ENCODE measurements at places on chromosomes 2 and 18.

DNA sequence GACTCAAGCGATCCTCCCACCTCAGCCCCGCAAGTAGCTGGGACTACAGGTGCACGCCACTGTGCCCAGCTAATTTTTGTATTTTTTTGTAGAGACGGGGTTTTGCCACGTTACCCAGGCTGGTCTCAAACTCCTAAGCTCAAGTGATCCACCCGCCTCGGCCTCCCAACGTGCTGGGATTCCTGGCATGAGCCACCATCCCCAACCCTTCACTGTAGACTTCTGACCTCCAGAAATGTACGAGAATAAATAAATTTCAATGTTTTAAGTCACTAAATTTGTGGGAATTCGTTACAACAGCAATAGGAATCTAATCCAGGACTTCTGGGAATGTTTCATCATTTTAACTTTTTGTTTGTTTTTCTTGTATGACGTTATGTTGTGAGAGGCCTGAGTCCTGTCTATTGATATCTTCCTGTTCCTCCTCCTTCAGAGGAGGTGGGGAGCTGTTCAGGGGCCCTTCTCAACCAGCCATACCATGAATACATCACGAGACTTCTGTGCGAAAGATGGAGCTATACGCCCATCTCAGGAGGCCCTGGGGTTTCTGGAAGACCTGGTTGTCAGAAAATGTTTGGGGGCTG is 40.0 kb downstream of the TEX44 start:
- no peak for DNase-seq

DNA sequence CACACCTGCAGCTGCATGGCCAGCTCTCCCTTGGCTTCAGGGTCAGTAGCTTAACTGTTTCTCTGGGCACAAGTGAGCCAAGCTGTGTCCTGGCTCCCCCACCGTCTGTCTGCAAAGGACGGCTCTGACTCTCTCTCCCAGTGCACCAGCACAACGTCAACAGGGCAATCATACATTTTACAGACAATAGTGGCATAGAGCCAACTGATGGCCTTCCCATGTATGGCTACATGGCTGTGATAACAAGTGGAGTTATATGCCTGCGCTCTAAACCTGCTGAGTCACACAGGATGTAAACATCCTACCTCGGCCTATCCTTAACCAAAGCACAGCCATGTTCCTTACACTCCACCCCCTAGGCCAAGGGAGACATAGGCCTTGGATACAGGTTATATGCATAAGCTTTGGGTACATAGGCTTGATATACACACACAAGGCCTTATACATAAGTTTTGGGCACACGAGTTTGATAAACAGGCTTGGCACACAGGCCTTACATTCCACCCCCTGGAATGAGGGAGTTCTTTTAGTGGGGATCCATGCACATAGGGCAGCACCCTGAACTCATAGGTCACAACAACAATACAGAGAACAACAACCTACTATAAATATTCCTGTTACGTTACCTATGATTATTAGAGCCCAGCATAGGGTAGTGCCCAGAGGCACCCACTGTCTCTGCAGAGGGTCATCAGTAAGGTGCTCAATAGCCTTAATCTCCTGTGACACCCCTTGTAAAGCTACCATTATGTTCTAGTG is 17.7 kb downstream of the PHOSPHO2 start:
- DNase-seq: no peak

DNA sequence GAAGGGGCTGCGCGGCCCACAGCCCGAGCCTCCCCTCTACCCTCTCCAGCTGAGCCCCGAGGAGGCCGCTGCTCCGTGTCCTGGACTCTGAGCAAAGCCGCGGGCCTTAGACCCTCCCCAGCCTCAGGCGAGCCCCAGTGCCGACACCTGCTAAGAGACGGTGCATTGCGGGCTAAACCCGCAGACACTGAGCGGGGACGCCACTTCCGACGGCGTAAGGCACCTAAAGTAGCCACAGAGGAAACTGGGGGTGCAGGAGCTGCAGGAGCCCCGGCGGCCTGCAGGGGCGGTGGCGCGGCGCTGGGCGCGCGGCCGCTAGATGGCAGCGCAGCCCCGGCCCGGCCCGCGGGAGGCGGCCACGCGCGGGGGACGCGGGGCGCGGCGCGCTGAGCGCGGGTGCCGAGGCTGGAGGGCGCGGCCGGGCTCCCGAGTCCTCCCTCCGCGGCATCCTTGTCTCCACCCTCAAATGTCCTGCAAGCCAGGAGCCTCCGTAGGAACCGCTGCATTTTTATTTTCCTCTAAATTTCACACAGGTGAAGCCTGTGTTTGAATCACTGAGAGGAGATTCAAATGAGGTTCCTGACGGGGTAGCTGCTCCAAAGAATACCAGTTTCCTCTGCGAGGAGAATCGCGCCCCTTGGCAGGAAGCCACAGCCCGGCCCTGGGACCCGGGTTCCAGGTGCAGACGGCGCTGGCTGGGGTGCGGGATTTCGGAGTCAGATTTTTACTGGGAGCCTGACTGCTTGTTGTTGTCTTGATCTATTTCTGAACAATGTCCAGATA is 650.5 kb downstream of the GALR1 start:
- DNase-seq: peak; percentile 20

DNA sequence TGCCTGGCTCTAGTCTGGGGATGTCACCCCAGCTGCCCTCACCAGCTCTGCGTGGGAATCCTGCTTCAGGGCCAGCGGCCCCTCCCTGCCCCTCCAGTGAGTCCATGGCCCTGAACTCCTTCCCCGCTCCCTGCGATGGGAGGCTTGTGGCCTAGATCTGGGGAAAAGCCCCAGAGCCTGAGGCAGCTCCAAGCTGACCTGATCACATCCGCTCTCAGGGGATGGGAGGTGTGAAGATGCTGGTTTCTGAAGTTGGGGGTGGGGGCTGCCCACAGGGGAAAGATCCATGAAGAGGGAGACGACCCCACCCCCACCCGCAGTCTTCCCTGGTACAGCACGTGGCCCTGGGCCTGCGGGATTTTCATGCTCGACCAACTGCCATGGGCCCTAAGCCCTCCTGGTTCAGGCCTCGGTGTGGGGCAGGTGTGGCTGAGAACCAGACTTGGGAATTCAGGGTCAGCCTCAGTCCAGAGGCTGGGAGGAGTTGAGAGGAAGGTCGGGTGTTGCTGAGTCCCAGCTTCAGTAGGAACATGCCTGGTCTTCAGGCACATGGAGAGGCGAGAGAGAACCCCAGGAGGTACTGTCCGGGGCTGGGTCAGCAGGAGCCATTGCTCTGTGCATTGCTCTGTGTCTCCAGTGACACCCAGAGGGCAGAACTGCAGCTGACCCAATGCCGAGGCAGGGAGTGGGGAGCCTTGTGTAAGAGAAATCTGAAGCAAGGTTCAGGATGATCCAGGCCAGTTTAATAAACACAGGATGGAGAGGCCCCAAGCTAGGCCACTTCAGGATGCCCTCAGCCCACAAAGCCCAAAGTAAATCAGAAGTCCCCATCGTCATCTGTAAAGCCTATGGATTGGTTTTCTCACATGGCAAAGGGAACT is 115.1 kb downstream of the CAPN13 start:
- no peak for DNase-seq

- DNase-seq: no peak
Measured at GRCh38 chr18:10899481-10899880, 249.9 kb downstream of the PIEZO2 start.

DNA sequence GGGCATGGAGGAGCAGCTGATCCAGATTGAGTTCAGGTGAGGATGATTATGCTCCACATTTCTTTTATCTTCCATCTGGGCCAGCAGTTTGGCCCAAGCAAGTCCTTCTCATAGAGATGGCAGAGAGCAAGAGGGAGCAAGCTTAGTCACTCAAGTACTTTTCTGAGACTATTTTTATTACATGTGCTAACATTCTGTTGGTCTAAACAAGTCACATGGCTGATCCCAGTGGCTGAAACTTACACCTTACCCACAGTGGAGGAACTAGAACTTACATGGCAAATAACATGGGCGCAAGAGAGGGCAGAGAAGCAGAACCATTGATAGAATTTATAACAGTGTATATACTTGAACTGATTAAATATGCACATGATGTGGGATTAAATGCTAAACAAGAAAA is 105.7 kb downstream of the KYNU start:
- no peak for DNase-seq

Measured in right renal pelvis (tissue), 4 donors.